ENCODE measurements at places on chromosomes 13 and 19.
A peak's percentile ranks its signal among the peaks of the same experiment; 100 is the strongest.

GRCh38 chr13:42969565-42970172 lies 22.4 kb downstream of the EPSTI1 start:
- DNase-seq, result peak; percentile 85

GRCh38 chr13:94014461-94014860 lies 465.0 kb downstream of the DCT start:
- no peak for DNase-seq

DNA sequence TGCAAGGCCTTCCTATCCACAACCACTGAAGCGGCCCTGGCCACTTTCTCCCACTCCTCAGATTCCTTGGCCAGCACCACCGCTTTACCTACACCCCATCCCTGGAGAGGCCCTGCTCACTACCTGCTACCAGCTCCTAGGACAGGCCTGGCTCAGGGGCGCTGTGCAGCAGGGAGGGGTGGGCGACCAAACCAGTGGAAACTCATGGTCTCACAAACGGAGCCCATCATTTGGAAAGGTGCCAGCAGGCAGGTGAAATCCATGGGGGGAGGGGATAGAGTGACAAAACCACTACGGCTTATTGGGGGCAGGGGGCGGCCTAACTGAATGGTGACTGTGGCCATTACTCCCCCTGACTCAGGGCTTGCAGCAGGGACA lies 27.6 kb downstream of the C19orf47 start:
- no peak for DNase-seq

GRCh38 chr19:1097810-1098176 lies 2.6 kb upstream of the POLR2E start:
- DNase-seq, result no peak

- DNase-seq, result no peak
These were observed 2304.9 kb downstream of the PCDH9 start for GRCh38 chr13:64925284-64925683.

- DNase-seq, result peak; percentile 70
These were observed 12.3 kb downstream of the HRC start for GRCh38 chr19:49142866-49143335.

GRCh38 chr13:37375071-37375470 lies 223.5 kb downstream of the POSTN start:
- DNase-seq, result no peak

DNA sequence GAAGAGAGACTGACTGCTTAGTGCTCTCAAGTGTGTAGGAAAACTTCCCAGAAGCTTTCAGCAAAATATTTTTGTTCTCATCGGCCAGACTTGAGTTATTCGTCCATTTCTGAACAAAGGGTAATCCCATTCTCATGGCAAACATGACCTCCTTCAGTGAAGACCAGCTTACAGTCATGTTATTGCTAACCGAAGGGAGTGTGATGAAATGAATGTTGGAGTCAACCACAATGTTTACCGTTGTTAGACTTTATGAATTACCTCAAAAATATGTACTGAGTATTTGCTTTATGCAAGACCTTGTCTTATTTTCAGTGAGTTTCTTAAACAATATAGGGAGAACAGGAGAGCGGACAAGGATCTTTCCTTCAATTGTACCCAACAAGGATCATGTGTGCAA lies 228.6 kb downstream of the LMO7 start:
- DNase-seq, result no peak

DNA sequence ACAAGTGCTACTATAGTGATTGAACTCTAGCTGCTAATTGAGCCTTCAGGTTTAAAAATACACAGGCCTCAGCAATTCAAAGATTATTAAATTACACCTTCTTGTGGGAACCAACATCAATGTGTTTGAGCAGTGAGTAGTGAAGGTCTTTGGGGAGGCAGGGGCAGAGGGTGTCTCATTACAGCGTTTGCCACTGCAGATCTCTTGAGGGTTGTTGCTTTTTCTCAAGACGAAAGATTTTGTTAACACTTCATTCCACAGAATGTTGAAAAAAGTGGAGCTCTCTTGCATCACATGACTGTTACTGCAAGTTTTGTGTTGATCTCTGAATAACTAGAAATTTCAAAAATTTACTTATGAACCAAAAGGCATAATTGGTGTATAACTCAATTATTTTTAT lies 253.6 kb downstream of the ATP8A2 start:
- DNase-seq, result no peak

DNA sequence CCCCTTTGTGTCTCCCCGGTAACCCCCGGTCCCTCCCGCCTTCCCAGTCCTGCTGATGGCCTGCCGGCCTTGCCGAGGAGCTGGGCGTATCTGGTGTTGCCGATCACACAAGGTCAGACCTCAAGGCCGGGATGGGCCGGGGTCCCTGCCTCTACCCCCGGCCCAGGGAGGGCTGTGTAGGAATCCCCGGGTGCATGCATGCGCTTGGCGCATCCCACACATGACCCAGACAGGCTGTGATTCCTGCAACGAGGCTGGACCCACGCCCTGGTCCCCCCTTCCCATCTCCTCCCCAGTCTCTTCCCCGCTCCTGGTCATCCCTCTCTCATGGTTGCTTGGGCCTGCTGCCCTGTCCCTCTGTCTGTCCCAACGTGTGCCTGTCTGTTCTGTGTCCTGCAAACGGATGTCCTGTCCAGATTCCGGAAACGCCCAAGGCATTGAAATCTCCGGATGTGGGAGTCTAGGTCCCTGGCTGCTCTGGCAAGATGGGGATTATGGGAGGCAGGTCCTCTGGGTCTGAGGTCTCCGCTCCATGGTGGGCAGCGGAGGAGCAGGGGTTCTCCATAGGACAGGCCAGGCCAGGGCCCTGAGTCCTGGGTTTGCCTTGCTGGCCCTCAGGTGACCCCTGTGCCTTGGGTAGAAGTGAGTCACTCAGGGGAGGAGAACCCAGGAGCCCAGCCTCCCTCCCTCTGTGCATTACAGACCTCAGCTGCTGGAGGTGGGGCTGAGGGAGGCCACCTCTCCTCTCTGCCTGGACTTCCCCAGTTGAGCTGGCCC lies 1.6 kb downstream of the PKN1 start:
- DNase-seq, result peak; percentile 41

GRCh38 chr13:110277357-110277975 lies 29.5 kb downstream of the COL4A1 start:
- no peak for DNase-seq

GRCh38 chr13:38430796-38431195 lies 81.1 kb downstream of the UFM1 start:
- no peak for DNase-seq

GRCh38 chr19:58228585-58229254 lies at the start of gene ZNF544:
Gene ZNF544, plus strand, starts transcription at chr19:58228914. Its CDS starts 15,110 bp downstream, at chr19:58244024.
- DNase-seq, result peak; percentile 63

DNA sequence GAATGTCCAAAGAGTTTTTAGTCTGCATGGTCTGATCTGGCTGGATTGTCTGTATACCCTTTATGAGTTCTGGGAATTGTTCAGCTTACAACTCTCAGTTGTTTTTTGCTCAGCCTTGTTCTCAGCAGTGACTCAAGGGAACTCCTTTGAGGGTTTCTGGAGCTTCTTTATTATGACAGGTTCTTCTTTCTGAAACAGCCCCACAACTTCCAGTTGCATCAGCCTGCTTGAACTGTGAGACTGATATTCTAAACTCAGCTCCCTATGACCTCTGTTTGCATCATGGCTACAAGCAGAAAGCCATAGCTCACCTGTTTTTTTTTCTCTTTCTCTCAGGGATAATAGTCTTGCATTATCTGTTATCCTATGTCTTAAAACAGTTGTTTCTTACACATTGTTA lies 85.0 kb downstream of the TDRD3 start:
- DNase-seq, result no peak

GRCh38 chr19:38210458-38210987 lies 13.5 kb downstream of the DPF1 start:
- no peak for DNase-seq

DNA sequence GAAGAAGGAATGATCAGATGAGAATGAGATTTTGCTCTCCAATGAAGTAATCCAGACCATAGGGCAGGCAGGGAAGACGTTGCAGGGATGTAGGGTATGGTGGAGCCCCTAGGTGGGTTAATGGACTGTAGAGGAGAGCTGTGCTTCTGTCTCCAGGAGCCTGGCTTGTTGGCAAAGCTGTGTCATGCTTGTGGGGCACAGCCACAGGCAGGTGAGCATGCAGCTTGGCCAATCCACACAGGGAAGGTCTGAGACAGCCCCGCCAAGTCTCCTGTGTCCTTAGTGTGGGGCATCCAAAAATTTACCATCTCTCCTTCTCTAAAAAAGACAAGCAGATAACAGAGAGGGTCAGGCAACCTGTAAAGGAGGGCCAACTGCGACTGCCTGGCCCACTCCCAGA lies 71.4 kb upstream of the FLT1 start:
- no peak for DNase-seq

DNA sequence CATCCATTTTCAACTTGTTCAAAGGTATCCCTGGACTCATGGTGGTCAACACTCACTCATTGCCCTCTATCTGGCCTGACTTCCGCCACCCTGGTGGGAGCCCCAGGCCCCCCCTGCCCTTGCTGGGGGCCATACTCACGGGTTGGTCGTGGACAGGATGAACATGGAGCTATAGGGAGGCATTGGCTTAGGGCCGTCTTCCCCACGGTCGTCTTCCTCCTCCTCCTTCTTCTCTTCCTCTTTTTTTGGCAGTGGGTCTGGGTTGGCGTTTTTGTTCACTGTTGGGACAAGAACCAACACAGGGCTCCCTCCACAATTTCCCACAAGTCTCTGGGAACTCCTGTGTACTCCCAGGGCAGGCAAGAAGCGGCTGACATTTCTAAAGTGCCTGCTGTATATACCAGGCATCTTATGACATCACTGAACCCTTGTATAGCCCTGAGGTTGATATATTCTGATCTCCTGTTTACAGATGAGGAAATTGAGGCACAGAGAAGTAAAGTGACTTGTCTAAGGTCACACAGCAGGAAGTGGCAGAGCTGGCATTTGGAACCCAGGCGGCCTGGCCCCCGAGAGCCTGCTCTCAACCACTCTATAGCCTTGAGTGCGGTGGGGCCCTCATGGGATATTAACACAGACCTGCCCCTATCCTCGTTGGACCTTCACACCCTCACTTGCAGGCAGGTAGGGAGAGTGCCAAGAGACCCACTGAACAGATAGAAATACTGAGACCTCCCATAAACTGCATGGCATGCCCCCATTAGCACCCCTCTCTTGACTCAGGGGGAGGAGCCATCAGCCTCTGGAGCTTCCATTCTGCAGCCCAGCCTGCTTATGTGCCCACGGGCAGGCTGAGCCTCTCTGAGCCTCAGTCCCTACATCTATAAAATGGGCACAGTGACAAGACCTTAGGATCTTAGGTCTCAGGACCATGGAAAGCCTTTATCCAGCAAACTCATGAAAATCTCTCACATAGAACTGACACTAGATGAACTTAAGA lies 135.0 kb downstream of the IER2 start:
- DNase-seq, result no peak

DNA sequence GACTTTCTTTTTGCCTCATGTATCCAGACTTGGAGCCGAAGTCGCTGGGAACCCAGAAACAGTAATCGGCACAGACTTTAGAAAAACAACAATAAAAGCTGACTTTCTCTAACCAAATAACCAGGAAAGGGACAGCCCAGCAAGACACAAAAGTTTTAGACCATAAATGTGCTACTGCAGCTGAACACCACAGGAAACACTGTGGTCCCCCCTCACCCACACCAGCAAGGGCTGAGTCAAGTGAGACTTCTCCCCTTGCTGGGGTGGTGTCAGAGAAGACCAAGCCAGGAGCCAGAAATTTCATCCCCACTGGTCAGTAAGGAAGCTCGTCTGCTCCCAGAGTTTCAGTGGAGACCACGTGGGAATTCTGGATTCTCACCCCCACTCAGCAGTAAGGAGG lies 70.6 kb downstream of the ESD start:
- DNase-seq, result no peak

- no peak for DNase-seq
These were observed 22.6 kb upstream of the CDC16 start for GRCh38 chr13:114212158-114212495.

DNA sequence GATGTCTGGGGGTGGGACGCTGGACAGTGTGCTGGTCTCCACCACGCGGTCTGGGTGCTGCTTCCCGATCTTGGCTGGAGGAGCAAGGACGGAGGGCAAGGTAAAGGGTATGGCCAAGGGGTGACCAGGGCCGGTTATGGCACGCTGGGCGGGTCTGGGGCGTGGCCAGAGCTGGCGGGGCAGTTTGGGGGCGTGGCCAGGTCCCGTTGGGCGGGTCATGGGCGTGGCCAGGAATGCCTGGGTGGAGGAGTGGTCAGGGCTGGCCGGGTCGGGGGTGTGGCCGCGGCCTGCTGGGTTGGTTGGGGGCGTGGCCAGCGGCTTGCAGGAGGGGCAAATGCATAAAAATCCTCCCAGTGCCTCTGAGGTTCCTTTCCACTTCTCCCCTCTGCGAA lies 19.2 kb downstream of the GPX4 start:
- peak; percentile 52 for DNase-seq

DNA sequence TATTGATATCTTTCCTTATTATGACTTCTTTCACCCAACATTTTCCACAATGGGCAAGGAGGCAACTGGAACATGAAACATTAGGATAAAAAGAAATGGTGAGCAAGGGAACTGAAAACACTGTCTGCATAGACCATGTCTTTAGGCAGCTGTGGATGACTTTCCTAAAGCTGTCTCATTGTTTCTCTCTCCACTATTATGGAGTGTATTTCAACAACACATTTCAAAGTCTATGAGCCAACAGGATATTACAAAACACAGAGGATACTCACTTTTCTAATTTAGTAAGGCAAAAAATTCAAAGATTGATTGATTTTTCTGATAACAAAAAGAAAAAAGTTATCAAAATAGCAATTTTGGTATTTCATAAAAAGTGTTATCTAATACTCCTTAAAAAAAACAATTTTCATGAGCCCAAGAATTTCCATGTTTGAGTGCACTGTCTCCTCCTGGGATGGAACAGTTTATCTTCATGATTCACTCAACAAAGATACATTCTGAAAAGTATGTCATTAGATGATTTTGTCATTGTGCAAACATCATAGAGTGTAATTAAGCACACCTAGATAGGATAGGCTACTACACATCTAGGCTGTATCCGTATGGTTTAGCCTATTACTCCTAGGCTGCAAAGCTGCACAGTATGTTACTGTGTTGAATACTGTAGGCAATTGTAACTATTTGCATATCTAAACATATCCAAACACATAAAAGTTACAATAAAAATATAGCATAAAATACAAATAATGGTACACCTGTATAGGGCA lies 1568.4 kb downstream of the SLITRK5 start:
- DNase-seq, result no peak

GRCh38 chr13:69579351-69579750 lies 528.3 kb upstream of the ATXN8OS start:
- no peak for DNase-seq

GRCh38 chr19:991174-991931 lies 7.2 kb downstream of the WDR18 start:
- DNase-seq, result peak; percentile 62

GRCh38 chr13:40662866-40663265 lies 3.6 kb downstream of the FOXO1 start:
- peak; percentile 57 for DNase-seq

DNA sequence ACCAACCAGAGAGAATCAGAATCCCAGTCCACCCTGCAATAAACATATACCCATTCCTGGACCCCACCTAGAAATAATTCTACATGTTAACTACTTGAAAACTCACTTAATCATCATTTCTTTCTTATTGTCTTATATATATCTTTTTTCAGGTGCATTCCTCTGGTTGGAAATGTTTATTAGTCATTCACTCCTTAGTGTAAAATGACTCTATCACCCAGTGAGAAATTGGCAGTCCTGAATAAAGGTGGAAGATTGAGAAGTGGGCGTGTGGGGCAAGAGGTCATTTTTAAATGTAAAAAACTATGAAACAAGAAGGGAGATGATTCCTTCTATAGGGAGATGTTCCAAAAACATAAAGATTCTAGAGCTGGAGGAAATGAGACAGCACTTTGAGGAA lies 101.2 kb upstream of the MBNL2 start:
- DNase-seq, result no peak

Measured in stimulated activated CD4-positive, alpha-beta T cell treated with anti-CD3 and anti-CD28 coated beads, Interleukin-4, amount 100 ng/mL, for 24 hours (primary cell).